NCI-H1105 (cell line): ENCODE measurements at places on chromosomes 2 and 18.

- DNase-seq = no peak
Observed at GRCh38 chr2:98552499-98553179, 55.7 kb downstream of the COA5 start.

- DNase-seq = no peak
Observed at GRCh38 chr2:238105506-238106338, 5.6 kb downstream of the ESPNL start.

- no peak for DNase-seq
Observed at GRCh38 chr18:47108998-47109405, 41.3 kb downstream of the HDHD2 start.

DNA sequence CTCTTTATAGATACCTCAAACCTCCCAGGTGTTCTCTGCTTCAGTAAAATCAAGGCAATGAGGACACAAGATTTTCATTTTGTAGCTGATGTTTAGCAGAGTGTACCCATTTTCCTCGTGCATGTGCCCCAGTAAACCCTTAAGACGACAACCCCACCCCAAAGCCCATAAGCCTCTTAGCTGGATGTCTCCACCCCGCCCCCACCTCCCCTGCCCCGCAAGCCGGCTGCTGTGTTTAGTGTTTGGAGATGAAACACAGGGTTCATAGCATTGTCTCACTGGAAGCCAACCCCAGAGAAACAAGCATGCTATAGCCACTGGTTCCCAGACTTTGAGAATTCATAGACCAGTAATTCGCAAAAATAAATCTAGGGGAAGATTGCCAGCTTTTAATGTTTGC lies 5.8 kb upstream of the SAG start:
- no peak for DNase-seq

GRCh38 chr2:10447300-10447894 lies 730 bp downstream of the ODC1 start:
- DNase-seq = no peak
